ENCODE measurements at places on chromosomes 4 and X.
A peak's percentile ranks its signal among the peaks of the same experiment; 100 is the strongest.

- DNase-seq: no peak
Observed at GRCh38 chr4:87304745-87305432, 17.8 kb downstream of the HSD17B13 start.

DNA sequence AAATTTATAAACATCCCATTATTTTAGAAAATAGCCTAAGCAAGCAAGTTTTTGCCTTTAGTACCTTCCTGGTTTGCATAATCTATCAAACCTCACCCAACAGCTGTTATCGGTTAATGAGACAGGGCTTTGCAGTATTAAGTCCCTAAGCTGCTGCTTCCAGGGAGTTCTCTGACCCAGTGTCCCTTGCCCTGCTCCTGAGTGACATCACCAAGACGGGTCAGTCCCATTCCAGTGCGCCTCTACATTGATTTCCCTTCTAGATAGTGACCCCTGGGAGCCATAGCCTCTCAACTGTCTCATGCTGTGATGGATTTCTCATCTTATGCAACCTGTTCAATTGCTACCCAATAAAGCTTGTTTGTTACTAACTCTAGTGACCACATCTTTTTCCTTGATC is 410.4 kb downstream of the SPOCK3 start:
- DNase-seq: no peak

DNA sequence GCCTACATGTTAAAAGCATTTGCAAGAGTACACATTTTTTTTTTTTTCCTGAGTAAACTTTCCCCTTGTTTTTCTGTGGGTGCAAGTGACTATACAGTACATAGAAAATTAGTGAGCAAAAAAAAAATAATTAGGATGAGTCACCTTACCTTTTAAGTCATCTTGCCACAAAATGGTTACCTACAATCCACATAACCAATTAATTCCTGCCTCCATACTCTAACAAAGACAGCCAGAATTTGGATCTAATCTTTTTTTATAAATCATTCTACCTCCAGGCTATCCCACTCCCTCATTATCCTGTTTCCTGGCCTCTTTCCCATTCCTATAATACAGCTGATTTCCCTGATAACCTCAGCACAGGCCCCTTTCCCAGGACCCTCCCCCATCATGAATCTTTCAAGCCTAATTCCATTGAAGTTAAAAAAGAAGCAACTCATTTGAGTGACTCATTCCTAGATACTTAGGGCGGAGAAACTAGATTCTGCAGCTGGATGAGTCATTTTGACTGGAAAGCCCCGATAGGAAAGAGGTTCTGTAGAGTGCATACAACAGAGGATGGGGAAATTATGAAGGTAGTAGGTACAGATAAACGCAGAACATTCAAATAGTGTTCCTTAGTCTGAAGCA is 128.2 kb downstream of the C4orf51 start:
- peak; percentile 77 for DNase-seq

DNA sequence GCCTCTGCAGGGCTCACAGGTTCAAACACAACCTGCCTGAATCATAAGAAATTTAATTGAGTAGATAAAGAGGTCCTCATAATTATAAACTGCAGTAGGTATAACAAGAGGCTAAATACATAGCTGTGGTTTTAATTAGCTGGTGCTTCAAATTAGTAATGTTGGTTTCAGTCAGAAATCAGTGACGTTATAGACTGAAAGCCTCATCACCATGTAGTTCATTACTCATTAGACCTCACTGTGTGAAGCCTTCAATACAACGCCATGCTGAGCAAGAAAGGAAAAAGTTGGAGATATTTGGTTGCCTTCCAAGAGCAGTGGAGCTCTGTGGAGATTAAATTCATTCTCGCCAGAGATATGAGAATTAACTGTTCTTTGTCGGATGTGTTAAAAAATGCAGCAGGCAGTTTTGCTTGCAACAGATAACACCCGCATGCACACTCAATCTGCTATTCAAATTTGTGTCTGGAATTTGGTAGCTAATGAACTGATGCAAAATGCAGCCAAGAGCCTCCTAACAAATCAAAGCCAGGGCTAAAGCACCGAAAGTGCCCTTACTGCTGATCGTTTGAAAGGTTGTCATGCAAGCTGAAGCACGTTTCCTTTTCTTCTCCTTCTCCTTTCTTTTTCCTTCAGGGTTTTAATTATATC is 148.9 kb downstream of the AFF2 start:
- no peak for DNase-seq

GRCh38 chr4:173012608-173013007 is 156.0 kb upstream of the GALNT7 start:
- no peak for DNase-seq

GRCh38 chrX:12139934-12140611 is 1.8 kb downstream of the FRMPD4 start:
- no peak for DNase-seq

DNA sequence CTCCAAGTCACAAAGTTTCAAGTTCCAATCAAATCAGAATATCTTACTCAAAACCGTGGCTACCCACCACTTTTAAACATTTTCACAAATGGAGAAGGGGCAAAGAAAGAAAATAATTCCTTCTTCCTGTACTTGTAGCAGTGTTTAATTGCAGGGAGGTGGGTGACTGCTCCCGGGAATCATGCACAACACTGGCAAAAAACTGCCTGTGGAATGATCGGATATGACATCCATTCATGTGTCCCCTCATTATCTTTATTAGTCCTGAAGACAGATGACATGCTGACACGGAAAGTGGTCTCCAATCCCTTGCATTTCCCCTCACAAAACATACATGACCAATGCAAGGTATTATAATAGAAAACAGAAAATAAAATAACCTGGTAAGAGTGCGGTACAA is 2.0 kb downstream of the TSPAN5 start:
- no peak for DNase-seq

DNA sequence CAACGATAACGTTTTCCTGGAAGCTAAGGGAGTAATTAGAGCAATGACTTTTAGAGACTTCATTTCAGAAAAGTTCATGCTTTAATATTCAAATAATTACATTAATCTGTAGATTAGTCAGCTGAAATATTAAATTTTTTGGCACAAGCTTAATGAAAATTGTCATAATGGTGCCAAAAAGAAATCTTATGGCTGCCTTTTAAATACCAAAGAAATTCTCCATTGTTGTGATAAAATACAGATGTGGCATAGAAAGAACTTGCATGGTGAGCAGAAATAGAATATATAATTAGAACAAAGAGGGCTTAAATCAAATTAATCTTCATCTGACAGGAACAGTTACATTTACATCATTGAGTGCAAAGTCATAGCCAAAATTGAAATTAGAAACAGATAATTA is 263.5 kb downstream of the AFF2 start:
- no peak for DNase-seq

DNA sequence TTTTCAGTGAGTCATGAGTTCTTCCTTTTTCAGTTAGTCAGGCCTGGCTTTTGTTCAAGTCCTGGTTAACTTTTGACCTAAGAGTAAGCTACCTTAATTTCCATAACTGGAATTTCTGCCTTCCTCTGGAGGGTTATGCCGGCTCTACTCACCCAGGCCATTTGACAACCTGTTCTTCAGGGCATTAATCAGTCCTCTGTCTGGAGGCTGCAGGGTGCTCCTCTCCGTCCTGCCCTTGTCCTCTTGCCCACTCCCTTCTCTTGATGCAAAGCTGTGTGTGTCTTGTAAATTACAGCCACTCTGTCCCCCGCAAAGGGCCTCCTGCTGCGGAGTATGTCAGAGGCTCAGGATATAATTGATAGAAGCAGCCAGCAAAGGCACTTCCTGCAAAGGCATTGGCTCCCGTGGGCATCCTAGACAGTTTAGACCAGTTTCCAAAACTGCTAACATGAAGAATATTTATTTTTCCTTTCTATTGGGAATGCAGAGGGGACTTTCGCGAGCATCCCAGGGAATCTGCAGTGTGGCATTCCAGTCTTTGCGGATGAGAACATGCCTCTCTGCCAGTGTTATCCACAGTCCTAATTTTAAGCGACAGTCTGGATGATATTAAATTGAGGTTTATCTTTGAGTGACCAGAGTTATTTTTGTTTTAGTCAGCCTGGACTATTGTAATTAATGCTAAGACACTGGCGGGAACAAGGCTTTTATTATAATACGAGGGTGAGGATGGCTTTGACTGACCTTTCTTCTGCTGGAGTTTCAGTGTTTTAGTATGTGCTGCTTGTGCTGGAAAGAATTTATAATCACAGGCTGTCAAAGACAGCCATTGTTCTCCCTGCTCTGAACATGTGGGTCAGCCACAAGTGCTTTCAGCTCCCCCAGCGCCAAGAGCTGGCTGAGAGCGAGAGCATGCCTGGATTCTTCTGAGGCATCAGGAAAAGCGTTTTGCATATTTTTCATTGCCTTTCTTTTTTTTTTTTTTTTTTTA is 74.2 kb downstream of the LIMCH1 start:
- peak; percentile 95 for DNase-seq

- no peak for DNase-seq
Observed at GRCh38 chr4:54930226-54930625, 195.2 kb downstream of the KDR start.

GRCh38 chr4:23614284-23614892 is 275.5 kb downstream of the PPARGC1A start:
- DNase-seq: no peak

- no peak for DNase-seq
Observed at GRCh38 chr4:43651991-43652390, 759.5 kb downstream of the GRXCR1 start.

DNA sequence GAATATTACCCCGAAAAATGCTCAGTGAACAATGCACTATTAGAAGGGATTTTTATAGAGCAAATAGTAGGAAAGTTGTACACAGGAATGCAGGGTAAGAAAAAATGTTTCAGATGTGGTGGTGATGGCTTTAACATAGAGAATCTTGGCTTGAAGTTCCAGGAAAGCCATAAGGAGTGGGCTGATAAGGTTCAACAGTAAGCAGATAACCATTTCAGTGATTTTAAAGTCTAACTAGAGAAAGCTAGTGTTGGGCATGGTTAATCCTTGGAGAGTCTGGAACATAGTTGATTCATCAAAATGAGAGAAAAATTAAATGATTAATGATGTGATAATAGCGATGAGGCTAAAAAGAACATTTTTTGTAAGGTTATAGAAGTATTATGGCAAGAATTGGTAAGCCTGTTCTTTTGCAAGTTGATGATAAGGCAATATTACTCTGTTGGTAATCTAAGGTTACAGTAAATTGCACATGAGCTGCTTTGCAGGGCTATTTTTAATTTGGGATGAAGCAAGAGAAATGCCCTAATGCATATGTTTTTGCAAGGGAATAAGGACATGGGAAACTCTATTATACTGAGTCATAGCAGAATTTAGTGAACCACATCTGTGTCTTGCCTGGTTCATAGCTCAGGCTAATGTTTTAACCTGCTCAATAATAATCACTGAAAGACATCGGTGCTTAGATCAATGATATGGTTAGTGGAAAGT is 44.3 kb downstream of the GALNTL6 start:
- no peak for DNase-seq

DNA sequence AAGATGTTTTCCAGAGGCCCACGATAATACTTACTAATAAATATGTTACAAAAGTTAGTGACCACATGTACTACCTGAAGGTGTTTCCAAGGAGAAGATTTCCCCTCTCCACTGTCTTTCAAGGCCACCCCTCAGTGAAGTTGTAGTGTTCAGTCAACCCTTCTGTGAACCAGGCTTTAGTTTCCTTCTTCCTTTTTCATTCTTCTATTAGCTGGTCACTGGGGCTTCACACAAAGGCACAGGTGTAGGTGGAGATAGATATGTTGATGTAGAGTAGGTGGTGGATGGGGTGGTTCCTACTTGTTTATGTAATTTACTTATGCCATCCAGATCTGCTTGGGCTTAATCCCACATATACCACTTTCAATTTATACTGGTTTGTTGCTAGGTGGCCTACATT is 43.3 kb upstream of the ADAM29 start:
- no peak for DNase-seq

DNA sequence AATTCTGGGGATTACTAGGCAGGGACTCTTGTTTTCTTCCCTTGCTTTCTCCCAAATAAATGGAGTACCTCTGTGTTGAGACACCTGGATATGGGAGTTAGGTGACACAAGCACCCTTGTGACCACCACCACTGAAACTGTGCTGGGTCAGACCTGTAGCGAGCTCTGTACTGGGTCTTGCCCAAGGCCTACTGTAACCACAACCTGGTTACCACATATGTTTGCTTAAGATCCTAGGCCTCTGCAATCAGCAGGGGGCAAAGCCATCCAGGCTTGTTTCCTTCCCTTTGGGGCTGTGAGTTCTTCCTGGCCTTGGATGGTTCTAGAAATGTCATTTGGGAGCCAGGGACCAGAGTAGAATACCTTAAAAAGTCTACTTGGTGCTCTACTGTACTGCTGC is 49.4 kb downstream of the LPAR4 start:
- no peak for DNase-seq

- no peak for DNase-seq
Observed at GRCh38 chrX:57211906-57212305, 74.6 kb upstream of the FAAH2 start.

DNA sequence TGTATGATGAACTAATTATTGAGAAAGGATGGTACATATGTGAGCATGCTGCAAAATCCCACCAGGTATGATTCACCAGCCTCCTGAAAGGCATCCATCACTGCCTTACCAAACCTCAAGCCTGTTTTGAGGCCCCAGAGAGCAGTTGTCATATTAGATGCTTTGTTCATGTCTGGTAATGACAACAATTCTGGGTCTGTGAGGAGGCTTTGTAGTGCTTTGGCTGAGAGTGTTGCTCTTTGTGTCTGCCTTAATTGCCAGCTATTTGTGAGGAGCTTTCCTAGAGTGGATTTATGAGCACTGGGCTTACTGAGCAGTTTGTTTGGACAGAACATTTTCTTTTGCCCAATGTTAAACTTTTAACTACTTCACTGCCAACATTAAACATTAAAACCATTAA is 69.2 kb downstream of the HEPH start:
- peak; percentile 12 for DNase-seq

GRCh38 chr4:27005501-27005900 is 144.9 kb downstream of the STIM2 start:
- DNase-seq: no peak

DNA sequence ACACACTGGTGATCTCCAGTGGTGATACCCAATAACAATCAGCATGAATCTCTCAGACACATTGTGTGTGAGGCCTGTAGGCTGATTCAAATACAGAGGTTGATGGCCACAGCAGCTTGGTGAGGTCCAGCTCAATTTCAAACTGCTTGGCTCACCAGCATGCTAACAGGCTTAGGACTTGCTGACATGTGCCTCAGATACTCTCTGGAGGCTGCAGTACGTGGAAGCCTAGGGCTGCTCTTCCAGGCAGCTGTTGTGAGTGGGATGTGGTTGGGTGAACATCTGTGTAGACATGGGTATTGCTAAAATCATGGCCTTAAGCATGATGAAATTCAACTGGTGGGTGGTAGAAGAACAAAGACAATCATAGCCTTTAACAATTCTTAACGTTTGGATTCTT is 4.3 kb downstream of the CXCL9 start:
- DNase-seq: no peak

DNA sequence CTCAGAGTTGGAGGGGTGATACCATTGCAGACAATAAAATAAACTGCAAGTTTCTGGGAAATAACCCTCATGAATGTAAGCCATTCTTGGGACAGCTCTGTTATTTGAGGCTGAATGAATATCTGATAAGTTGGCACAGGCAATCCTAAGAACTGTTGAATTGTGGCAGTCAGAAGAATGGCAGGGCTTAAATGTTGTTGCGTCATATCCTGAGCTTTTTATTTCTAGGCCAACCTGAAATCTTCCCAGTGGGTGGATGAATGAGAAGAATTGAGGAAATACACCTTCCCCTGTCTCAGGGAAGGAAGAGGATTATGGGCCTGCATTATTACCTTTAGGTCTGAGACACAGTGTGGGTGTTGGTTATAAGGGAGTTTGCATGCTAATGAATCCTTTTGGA is 64.4 kb upstream of the C4orf54 start:
- peak; percentile 68 for DNase-seq

GRCh38 chr4:1713003-1713851 is 1.1 kb upstream of the SLBP start:
- no peak for DNase-seq

Data from putamen (tissue), 1 donor.